Spleen (tissue), 13 donors: ENCODE measurements at places on chromosomes 7 and 10. TPM values are rescaled to one million over a fixed set of nuclear protein-coding genes. Genes with fewer than 3 reads are reported as not detected.
A peak's percentile ranks its signal among the peaks of the same experiment; 100 is the strongest.

DNA sequence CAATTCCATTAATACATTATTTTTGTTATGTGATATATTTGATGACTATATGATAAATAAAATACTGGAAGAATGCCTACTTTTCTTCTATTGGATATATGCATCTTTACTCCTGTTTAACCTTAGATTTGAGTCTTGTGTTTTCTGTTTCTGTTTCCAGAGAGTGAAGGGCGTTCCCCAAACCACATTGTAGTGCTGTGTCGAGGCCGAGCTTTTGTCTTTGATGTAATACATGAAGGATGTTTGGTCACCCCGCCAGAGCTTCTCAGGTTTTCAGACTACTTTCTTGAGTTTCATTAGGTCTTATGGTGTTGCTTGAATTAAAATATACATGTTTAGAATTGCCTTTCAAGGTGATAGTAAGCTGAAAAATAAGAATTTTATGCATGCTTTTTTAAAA is 23.8 kb downstream of the CROT start:
- no peaks in the 10 kb centered on the region for H3K27me3 ChIP-seq
- no peak overlapping the region for H3K27ac ChIP-seq
- H3K4me3 ChIP-seq = no peak overlapping the region

The C10orf62 gene
- not detected for total RNA-seq

The HOGA1 gene
- total RNA-seq = not detected

DNA sequence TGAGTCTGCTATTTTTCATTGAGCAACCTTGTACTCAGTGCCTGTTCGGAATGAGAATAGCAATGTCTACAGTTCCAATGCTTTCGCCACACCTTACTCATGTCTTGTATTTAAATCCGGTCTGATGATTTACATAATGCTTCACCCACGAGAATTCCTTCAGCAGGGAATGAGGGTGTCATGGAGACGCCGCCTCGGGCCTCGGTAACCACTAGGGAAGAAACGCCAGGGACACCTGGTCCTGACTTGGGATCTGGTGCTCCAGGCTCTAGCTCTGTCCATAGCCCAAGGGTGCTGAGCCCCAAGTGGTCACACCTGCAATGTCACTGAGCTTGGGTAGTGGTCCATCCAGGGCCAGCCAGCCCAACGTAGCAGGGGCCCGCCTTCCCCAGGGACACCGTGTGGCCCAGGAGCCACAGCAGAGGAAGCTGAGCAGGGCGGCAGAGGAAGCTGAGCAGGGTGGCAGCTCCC is 37.4 kb downstream of the PRKAG2 start:
- peak overlapping the region; percentile 59 for H3K4me3 ChIP-seq
- H3K27me3 ChIP-seq = no peaks in the 10 kb centered on the region
- peak; percentile 84 for DNase-seq
- H3K36me3 ChIP-seq = no peaks in the 10 kb centered on the region
- H3K4me1 ChIP-seq = peaks cover 18% of the 10 kb centered on the region

GRCh38 chr7:1721047-1721690 is 51.1 kb downstream of the ELFN1 start:
- no peaks in the 10 kb centered on the region for H3K27me3 ChIP-seq
- no peaks in the 10 kb centered on the region for H3K36me3 ChIP-seq
- DNase-seq = no peak
- H3K27ac ChIP-seq = no peak overlapping the region
- no peak overlapping the region for H3K4me3 ChIP-seq
- peaks cover 7% of the 10 kb centered on the region for H3K4me1 ChIP-seq

- H3K27ac ChIP-seq = no peak overlapping the region
- H3K36me3 ChIP-seq = peaks cover 51% of the 10 kb centered on the region
- peaks cover 22% of the 10 kb centered on the region for H3K4me1 ChIP-seq
- H3K4me3 ChIP-seq = no peak overlapping the region
Observed at GRCh38 chr10:72062382-72062781, 26.0 kb downstream of the SPOCK2 start.

The GTF2IRD2 gene
- total RNA-seq = 24.2 TPM

The ADRA2A gene
- 13.3 TPM for total RNA-seq

DNA sequence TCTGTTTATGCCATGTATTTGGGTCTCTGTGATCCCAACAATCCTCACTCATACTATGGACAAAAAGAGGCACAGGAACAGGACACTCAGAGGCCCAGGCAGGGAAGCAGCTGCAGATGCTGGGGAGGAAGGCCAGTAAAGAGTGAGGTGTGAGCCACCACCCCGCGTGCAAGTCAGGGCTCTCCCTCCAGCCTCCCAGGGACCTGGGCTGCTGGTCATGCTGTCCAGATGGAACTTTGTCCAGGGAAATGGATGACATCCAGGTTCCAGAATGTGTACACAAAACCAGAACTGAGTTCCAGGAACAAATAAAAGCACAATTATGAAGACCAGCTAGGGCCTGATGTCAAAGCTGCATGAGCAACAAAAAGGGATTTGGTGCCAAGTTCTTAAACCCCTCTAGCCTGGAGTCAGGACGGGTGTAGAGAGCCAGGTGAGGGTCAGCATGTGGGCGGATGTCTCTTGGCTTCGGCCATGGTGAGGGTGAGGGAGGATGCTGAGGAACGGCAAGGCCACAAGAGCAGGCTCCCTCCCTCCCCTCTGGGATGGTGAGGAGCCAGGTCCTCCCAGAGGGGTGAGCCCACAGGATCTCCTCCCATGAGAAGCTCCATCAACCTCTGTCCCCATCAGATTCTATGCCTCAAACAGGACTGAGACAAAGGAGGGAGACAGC is 739.7 kb downstream of the PARD3 start:
- H3K4me3 ChIP-seq = no peak overlapping the region
- H3K27me3 ChIP-seq = no peaks in the 10 kb centered on the region
- H3K36me3 ChIP-seq = no peaks in the 10 kb centered on the region
- peaks cover 9% of the 10 kb centered on the region for H3K4me1 ChIP-seq
- peak; percentile 18 for DNase-seq

The LOXL4 gene
- total RNA-seq = 1.7 TPM

The CUZD1 gene
- 1.6 TPM for total RNA-seq

DNA sequence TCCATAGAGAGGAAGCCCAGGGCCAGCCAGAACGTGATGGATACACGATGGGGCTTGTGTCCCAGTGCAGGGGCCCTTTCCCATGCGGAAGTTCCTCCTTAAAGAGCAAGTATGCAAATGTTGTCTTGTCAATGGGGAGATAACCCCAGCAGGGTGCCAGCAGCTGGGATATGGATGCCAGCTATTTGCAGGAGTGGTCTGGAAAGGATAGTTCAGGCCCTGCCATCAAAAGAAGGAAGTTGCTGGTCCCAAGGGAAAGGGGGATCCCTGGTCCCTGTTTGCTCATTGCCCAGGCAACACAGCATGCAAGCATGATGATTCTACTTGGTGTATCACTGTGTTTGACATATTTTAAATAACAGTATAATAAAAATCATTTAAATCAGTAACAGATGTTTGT is 73.1 kb upstream of the HECW1 start:
- DNase-seq = no peak
- no peaks in the 10 kb centered on the region for H3K27me3 ChIP-seq
- no peaks in the 10 kb centered on the region for H3K36me3 ChIP-seq
- no peak overlapping the region for H3K27ac ChIP-seq
- H3K4me1 ChIP-seq = no peaks in the 10 kb centered on the region

The UCMA gene
- not detected for total RNA-seq

The PAX4 gene
- not detected for total RNA-seq

DNA sequence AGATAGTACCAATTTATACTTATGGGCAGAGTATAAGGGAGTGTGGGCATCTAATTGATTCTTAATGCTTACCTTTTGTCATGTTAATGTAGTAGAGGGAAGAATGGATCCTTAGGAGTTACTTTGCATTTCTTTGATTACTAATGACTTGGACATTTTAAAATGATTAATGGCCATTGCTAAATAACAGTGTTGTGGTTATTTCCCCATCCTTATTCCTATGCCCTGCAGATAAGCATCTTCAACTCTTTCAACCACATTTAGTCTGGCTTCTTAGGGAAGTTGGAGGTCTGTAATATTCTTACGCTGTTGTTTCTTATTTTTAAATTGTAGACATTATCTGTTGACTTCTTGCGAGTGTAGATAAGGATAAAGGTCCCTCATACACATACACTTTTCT is 37.2 kb downstream of the KAT6B start:
- no peak for DNase-seq
- H3K27me3 ChIP-seq = no peaks in the 10 kb centered on the region
- H3K4me3 ChIP-seq = no peak overlapping the region
- no peak overlapping the region for H3K27ac ChIP-seq
- H3K4me1 ChIP-seq = peaks cover 91% of the 10 kb centered on the region

GRCh38 chr10:28250782-28251181 is 52.1 kb downstream of the MPP7 start:
- no peaks in the 10 kb centered on the region for H3K36me3 ChIP-seq
- no peak overlapping the region for H3K27ac ChIP-seq
- DNase-seq = no peak

DNA sequence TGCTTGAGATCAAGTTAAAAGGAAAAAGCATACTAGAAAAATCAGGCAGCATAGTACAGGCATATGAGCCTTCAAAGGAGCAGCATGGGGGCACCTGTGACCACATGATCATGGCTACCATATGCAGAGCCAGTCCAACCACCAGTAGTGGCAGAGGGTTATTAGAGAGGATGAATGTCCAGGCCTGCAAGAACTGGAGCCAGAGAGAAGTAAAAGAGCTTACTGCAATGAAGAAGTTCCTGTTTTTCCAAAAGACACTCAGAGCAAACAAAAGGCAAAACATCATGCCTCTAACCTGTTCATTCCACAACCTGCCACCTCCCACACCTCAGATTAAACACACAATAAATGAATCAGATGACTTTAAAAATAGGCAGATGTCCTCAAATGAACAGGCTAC is 99.6 kb upstream of the NAMPT start:
- H3K27ac ChIP-seq = no peak overlapping the region
- H3K27me3 ChIP-seq = no peaks in the 10 kb centered on the region
- H3K4me1 ChIP-seq = no peaks in the 10 kb centered on the region

DNA sequence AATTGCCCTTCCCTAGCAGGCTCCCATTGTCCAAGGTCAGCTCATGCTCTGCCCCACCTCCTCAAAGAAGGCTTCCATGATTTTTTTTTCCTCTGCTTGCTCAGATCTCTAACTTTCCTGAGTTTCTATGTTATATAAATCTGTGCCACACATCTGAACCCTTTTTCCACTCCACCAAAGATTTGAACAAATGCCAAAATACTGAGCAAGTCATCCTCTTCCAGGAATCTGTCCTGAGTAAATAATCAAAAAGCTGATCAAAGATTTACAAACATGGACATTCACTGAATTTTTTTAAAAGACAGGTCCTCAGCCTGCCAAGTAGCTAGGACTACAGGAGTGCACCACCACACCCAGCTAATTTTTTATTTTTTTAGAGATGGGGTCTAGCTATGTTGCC is 102.8 kb upstream of the ARID5B start:
- no peak for DNase-seq
- no peak overlapping the region for H3K27ac ChIP-seq
- H3K36me3 ChIP-seq = no peaks in the 10 kb centered on the region

- H3K27me3 ChIP-seq = no peaks in the 10 kb centered on the region
- H3K4me3 ChIP-seq = no peak overlapping the region
- H3K4me1 ChIP-seq = no peaks in the 10 kb centered on the region
- H3K27ac ChIP-seq = no peak overlapping the region
Observed at GRCh38 chr7:117165656-117166055, 157.2 kb downstream of the WNT2 start.

- H3K4me3 ChIP-seq = no peak overlapping the region
- no peak overlapping the region for H3K27ac ChIP-seq
- H3K36me3 ChIP-seq = peaks cover 9% of the 10 kb centered on the region
- DNase-seq = no peak
Observed at GRCh38 chr10:89233033-89233432, 18.5 kb downstream of the LIPA start.

The WEE2 gene
- not detected for total RNA-seq

DNA sequence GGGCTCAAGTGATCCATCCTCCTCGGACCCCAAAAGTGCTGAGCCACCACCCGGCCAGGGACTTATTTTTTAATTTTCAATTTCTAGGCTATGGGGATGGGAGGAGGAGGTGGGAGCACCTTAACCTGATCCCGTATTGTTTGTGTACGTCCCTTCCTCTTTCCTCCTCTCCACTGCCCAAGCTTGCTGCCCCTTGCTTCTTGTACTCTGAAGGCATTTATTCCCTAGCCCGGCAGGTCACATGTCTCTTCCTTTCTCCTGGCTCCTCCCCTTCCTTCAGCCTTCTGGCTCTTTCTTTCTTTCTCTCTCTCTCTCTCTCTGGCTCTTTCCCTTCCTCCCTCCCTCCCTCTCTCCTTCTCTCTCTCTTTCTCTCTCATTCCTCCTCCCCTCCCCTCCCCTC is 56.0 kb downstream of the COL26A1 start:
- no peaks in the 10 kb centered on the region for H3K27me3 ChIP-seq
- DNase-seq = no peak
- H3K4me1 ChIP-seq = no peaks in the 10 kb centered on the region
- H3K4me3 ChIP-seq = no peak overlapping the region

- H3K27me3 ChIP-seq = no peaks in the 10 kb centered on the region
- H3K4me1 ChIP-seq = peaks cover 41% of the 10 kb centered on the region
- H3K36me3 ChIP-seq = no peaks in the 10 kb centered on the region
- DNase-seq = no peak
Observed at GRCh38 chr7:36192877-36193276, 39.8 kb downstream of the EEPD1 start.

- H3K4me3 ChIP-seq = no peak overlapping the region
- H3K36me3 ChIP-seq = no peaks in the 10 kb centered on the region
- no peak for DNase-seq
- no peaks in the 10 kb centered on the region for H3K27me3 ChIP-seq
- no peak overlapping the region for H3K27ac ChIP-seq
Observed at GRCh38 chr10:75465450-75465827, 34.0 kb downstream of the LRMDA start.

- no peak for DNase-seq
- H3K4me3 ChIP-seq = no peak overlapping the region
- no peaks in the 10 kb centered on the region for H3K27me3 ChIP-seq
Observed at GRCh38 chr7:87426160-87426559, 49.3 kb downstream of the ABCB4 start.

GRCh38 chr10:69089638-69090599 is 2.0 kb downstream of the SRGN start:
- peaks cover 9% of the 10 kb centered on the region for H3K4me1 ChIP-seq
- no peaks in the 10 kb centered on the region for H3K36me3 ChIP-seq
- H3K4me3 ChIP-seq = peak overlapping the region; percentile 12
- peak overlapping the region; percentile 92 for H3K27ac ChIP-seq

The PNLIP gene
- total RNA-seq = not detected

- DNase-seq = no peak
- H3K4me3 ChIP-seq = no peak overlapping the region
- H3K27me3 ChIP-seq = no peaks in the 10 kb centered on the region
- H3K4me1 ChIP-seq = no peaks in the 10 kb centered on the region
- H3K36me3 ChIP-seq = no peaks in the 10 kb centered on the region
Observed at GRCh38 chr10:51786016-51786683, 86.8 kb upstream of the CSTF2T start.
